Germinal center (tissue), 1 donor: ENCODE measurements at places on chromosomes 16 and 17.

- no peak for DNase-seq
Observed at GRCh38 chr16:51461255-51461654, 310.2 kb upstream of the SALL1 start.

DNA sequence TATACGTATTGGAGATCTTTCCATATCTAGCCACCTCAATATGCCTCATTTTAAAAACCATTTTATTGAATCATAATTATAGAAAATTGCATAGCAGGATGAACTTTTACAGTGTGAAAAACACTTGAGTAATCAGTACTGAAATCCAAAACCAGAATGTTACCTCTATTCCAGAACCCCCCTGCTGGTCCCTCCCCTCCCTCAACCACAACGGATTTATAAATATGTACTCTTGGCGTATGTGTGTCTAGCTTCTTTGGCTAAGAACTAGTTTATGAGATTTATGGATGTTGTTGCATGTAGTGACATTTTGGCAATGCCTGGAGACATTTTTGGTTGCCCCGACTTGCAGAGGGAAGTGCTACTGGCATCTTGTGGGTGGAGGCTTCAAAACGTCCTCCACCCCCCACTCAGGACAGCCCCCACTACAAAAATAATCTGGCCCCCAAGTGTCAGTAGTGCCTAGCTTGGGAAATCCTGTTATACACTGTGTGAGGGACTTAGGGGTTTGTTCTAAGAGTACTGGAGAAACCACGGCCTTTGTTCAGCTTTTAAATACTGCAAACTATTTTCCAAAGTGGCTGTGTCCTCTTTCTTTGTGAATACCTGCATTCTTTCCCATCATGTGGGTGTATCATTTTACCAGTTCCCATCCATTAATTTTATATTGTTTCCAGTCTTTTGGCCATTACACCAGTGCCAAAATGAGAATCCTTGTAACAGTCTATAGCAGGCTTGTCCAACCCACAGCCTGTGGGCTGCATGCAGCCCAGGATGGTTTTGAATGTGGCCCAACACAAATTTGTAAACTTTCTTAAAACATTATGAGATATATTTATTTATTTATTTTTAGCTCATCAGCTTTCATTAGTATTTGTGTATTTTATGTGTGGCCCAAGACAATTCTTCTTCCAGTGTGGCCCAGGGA is 23.7 kb downstream of the ITPRIPL2 start:
- DNase-seq: no peak

- no peak for DNase-seq
Observed at GRCh38 chr17:45293413-45294211, 23.2 kb downstream of the MAP3K14 start.

GRCh38 chr16:10388988-10389387 is 3.1 kb downstream of the ATF7IP2 start:
- DNase-seq: no peak

GRCh38 chr16:31517800-31518402 is 9.7 kb upstream of the RUSF1 start:
- no peak for DNase-seq

DNA sequence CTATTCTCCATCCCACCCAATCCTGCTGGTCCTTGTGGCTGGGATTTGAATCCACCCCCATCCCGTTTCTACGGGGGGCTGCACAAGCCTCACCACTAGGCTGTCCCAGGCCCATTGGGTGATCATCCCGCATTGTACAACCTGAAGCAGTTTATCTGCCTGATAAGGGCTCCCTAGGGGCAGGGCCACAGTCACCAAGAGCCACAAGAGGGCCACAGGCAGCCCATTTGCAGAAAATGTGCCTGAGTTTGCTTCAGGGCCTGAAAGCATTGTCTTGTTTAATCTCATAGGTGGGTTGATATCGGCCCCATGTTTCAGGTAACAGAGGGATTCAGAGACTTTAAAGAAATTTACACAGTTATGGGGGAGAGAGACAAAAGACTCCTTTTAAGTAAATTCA is 245.0 kb downstream of the CPPED1 start:
- DNase-seq: no peak

GRCh38 chr16:3467921-3468320 is 24.4 kb downstream of the NAA60 start:
- no peak for DNase-seq

GRCh38 chr16:89613231-89613953 is at the start of gene DPEP1:
DPEP1 (plus strand) TSS chr16:89613642; CDS start chr16:89630411, 16,769 bp downstream.
- DNase-seq: no peak

- no peak for DNase-seq
Observed at GRCh38 chr16:19844945-19845641, 39.6 kb downstream of the GPRC5B start.

GRCh38 chr17:51852603-51853002 is 305.9 kb downstream of the CA10 start:
- DNase-seq: no peak

DNA sequence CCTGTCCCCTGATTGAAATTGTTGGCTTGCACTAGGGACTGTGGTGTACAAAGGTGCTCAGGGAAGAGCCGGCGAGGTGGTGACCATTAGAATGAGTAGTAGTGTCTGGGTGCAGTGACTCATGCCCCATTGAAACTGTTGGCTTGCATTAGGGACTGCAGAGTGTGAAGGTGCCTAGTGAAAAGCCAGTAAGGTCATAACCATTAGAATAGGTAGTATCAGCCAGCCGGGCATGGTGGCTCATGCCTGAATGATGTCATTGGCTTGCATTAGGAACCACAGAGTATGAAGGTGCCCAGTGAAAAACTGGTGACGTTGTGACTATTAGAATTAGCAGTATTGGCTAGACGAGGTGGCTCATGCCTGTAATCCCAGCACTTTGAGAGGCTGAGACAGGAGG is 78.9 kb downstream of the ABCC6 start:
- DNase-seq: no peak

DNA sequence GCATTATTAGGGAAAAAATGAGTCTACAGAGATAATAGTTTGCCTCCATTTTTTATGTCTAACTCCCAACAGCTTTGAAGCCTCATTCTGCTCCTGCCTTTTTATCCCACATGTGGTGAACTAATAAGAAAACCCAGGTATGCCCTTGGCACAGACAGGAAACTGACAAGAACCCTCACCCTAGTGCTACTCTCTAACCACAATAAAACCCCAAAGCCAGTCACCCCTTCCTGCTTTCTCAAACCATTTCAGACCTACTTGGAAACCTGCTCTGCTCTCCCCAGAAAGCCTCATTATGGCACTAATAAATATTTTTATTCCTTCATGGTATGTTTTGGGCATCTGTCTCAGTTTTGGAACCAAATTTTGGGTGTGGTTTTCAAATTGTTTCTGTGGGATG is 3.9 kb upstream of the MARVELD3 start:
- DNase-seq: no peak

GRCh38 chr16:80544326-80544725 is 3.5 kb downstream of the DYNLRB2 start:
- no peak for DNase-seq

DNA sequence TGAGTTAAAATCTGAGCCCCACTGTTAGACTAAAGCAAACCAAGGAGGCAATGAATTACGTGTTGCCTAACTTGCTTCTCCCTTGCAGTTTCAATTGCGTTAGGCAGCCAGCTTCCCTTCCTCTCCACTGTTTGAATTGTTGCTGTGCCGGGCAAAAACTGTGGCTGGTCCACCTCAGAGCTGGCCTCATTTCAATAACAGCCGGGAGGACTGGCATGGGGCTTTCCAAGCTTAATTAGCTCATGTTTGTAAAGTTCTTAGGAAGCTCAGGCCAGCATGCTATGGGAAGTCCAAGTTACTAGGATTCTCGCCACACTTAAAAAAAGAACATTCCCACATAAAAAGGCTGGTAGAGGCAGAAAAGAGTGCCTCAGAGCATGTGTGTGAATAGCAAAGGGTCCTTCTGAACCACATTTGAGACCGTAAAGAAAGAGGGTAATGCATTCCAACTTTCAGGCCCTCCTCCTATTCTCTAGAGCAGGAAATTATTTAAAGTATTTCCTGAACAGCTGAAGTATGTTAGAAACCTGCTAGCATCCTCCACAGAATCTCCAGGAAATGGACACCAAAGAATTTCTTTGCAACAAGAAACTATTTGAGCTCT is 79.0 kb upstream of the SMURF2 start:
- DNase-seq: no peak

DNA sequence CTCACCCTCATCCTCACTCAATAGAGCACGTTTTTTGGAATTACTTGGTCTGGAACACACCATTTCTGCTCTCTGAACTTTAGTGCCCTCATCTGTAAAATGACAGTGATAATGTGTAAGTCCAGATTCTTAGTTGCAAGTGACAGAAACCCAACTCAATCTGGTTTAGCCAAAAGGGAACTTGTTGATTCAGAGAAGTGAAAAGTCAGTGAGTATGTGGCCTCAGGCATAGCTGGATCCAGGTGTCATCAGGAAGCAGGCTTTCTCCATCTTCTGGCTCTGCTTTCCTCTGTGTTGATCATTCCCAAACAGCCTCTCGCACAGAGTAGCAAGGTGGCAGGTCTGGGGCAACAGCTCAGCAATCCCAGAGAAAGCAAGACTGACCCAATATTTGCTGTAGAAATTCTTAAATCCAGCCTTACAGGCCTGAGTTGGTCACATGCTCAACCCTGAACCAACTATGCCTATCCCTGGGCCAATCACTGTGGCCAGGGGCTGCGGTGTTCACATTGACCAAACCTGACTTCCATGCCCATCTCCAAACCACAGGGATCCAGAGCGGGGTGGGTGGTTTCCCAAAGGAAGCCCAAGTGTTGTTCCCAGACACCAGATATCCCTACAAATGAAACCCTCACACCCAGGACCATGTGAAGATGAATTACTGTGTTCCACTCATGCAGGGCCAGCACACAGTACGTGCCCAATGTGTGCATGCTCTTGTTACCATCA is 23.3 kb upstream of the ALKBH5 start:
- no peak for DNase-seq

GRCh38 chr16:49469930-49470451 is 96.4 kb downstream of the C16orf78 start:
- DNase-seq: no peak

GRCh38 chr17:40538936-40539705 is 26.2 kb downstream of the CCR7 start:
- no peak for DNase-seq

- no peak for DNase-seq
Observed at GRCh38 chr16:11140098-11140375, 116.0 kb downstream of the SOCS1 start.

DNA sequence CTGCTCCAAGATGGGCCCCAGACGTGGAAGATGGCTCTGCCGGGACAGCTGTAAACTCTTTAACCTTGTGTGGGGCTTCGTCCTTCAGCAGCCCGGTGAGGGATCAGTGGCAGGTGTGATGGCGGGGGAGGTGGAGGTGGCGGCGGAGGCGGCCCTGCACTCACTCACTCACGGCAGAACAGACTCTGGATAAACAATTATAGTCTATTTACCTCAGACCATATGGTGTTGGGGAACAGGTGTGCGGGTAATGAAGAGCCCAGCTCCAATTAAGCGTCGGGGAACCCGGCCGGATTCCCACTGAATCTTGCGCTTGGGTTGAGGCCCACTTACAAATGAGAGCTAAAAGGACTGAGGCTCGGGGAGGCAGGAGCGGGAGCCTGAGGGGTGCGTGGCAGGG is 104.3 kb upstream of the SDK2 start:
- no peak for DNase-seq

GRCh38 chr17:78001182-78001581 is 42.7 kb downstream of the TNRC6C start:
- DNase-seq: no peak

GRCh38 chr16:66001432-66001831 is 365.1 kb upstream of the CDH5 start:
- no peak for DNase-seq

GRCh38 chr16:27720731-27721530 is 171.0 kb downstream of the KATNIP start:
- DNase-seq: no peak

- DNase-seq: no peak
Observed at GRCh38 chr17:75645889-75646637, 12.8 kb downstream of the SMIM5 start.

- no peak for DNase-seq
Observed at GRCh38 chr16:167122-167690, 1.4 kb downstream of the HBM start.

- DNase-seq: no peak
Observed at GRCh38 chr17:35088356-35088880, 24.9 kb upstream of the RFFL start.

- DNase-seq: no peak
Observed at GRCh38 chr17:73703192-73703591, 58.9 kb upstream of the SDK2 start.
